ENCODE measurements at places on chromosomes 5 and 9.

GRCh38 chr5:97229196-97229595, 46.1 kb upstream of the RIOK2 start:
- no peak for DNase-seq

DNA sequence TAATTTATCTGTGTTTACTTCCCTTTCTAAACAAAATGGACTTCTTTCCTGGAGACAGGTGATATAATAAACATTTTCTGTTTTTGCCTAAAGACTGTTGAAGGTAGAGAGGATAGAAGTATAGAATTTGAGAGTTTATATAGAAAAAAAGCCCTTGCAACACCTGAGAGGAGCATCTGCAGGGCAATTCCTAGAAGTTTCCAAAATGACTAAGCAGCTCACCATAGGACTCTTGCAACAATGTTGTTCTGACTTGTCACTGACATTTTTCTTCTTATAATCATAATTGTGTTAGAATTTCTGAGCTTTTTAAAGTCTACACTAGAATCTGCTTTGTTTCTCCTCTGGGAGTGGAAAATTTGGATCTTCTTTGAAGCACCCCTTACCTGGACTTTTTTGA, 216.8 kb downstream of the TUSC1 start:
- no peak for DNase-seq

DNA sequence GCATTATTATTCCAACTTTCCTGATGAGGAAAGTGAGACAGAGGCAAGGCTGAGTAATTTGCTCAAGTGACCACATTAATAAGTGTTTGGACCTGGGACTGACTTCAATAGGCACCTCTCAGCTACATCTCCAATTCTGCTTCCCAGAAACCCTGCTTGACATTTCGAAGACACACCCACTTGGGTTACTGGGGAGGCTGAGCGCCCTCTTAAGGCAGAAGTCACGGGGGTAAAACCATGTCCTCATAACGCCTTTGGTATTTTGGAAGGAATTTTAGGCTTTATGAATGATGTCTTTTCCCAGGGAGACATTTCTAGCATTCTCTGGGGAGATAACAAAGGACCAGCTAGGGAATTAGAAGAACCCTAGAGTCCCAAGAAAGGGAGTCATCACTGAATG, 53.3 kb downstream of the TRPC7 start:
- DNase-seq = no peak

DNA sequence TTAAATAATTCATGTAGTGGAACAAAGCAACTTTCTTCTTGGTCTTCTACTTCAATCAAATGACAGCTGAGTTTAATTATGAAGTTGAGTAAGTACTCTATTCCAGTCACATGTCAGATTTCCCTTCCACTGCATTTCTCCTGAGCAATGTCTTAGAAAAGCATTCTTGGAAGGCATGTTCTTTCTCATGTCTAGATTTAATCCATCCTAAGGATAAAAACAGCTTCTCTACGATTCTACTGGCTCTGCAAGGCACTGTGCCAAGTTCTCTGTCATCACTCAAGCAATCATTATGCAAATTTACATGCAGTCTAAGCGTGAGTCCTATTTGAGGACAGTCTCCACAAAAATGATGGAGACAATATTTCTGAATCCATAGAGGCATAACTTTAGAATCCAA, 142.4 kb downstream of the YIPF5 start:
- DNase-seq = no peak

GRCh38 chr5:94890907-94891306, 272.4 kb downstream of the SLF1 start:
- no peak for DNase-seq

- peak; percentile 24 for DNase-seq
Measured at GRCh38 chr9:37961351-37961750, 57.4 kb upstream of the SLC25A51 start.

DNA sequence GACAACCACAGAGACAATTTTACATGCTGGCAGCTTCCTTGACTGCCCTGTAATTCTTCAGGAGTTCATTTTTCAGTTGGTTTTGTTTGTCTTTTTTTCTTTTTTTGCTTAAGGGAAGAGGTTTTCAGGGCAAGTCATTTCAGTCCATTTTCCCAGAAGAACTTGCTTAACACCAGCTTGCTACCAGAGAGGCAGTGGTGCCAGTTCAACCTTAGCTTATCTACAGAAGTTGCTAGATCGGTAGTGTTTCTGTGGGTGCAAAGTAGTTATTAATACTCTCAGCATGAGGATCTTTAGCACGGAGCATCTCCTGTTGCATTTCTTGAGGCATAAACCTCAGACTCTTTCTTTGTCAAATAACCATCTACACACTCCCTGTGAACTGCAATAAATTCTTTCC, 1.1 kb downstream of the SPEF2 start:
- DNase-seq = no peak

DNA sequence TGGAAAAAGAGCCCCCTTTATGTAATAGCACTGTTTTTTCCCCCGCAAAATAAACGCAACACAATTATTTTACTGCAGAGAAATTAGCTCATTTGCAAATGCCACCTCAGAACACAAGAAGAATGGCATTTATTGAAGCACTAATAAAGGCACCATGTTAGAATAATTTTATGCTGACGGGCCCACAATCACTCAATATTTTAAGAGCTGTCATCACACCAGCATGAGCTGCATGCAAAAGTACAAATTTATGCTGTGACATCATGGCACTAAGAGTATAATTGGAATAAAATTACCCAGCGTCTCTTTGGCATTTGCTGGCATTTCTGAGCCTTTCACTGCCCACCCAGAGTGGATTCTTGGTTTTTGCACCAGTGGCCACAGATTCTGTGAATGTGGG, 364.6 kb downstream of the TLE4 start:
- no peak for DNase-seq

GRCh38 chr5:6452622-6453504, 4.2 kb downstream of the UBE2QL1 start:
- no peak for DNase-seq

DNA sequence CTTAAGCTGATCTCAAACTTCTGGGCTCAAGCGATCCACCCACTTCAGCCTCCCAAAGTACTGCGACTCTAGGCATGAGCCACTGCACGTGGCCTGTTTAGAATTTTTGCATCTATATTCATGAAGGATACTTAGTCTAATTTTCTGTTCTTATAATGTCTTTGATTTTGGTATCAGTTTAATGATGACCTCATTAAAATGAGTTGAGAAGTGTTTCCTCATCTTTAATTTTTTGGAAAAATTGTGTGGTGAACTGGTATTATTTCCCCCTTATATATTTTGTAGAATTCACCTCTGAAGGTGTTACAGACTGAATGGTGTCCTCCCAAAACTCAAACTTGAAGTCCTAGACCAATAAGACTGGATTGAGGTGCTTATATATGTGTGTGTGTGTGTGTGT, 46.5 kb downstream of the ANKRD31 start:
- DNase-seq = no peak

- DNase-seq = no peak
Measured at GRCh38 chr9:104836767-104837166, 72.8 kb downstream of the NIPSNAP3B start.

DNA sequence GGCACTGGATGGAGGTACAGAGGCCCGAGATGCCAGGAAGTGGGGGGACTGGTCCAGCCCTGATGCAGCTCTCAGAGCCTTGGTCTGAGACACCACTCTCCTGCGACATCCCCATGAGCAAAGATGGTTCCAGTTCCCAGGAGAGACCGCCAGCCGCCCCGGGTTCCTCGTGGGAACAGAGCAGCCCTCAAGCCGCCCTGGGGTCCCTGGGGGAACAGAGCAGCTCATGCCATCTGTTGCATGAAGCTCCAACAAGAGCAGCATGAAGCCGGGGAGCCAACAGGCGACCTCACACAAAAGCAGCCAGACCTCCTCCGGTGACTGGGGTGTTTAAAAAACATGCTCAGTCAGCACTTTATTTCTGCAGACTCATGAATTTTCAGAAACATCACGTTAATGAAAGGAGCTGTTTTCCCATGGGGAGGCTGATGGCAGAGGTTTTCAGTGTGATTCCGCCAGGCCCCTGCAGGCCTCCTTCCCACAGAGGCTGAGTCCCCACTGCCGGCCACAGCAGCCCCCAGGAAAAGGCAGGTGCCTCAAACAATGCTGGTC, 6.2 kb downstream of the SLC6A18 start:
- DNase-seq = no peak

All from CMK (cell line).